ENCODE measurements at places on chromosomes 2 and 18.

DNA sequence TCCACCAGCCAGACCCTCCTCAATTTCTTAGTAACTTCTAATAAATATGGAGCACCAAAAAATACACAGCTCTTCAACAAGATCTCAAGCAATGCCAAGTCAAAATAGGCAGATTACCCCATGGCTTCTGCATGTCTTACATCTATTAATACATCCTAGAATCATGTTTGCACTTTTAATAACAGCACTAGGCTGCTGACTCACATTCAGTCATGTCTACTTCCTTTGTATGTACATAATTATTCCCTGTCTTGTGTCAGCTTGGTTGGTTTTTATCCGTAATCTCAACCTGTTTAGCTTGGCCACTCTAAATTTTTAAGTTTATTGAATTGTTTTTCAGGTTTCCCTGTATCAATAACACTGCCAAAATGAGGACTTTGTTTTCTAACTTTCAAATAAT is 420.1 kb upstream of the ACVR2A start:
- DNase-seq: no peak

DNA sequence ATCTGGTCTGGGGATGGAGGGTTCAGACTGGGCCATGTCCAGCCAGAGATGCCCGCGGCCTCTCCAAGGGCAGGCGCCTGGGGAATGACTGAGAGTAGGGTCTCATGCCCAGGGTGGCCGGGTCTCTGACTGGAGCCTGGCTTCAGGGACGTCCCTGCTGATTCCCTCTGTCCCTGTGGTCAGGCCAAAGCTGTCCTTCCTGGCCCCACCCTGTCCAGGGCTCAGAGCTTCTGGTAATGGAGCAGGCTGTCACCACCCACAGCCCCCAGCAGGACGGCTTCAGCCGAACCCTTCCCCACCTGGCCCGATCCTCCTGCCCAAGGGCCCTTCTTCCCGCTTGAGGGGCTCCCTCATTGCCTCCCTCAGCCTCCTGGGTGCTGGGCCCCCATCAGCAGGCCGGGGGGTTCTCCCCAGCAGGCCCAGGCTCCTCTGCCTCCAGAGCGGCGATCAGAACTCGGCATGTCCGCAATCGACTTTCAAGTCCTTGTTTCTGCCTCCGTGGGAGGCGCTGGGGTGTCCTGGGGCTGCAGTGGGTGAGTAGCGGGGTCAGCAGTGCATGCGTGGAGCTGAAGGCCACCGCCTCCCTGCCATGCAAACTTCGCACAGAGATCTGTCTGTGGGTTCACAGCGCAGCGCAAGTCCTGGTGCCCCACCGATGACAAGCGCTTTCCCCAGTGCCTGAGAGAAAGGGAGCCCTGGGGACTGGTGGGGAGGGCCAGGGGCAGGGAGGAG is 18.3 kb downstream of the RAMP1 start:
- no peak for DNase-seq

DNA sequence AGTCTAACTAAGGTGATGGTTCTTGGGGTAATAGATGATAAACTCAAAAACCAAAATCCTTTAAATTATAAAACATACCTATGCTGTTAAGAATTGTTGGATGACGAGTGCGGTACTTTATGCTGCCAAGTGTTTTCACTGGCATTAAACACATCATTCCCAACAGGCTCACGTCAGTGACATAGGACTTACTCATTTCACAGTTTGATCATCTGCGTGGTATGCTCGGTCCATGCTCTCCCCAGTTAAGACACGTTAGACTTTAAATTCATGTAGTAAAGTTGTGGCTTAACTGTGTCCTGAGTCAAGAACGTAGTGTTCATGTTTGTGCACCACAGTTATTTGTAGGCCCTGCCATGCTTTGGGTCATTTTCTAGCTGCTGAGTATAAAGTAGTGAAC is 125.6 kb upstream of the MYT1L start:
- DNase-seq: no peak

DNA sequence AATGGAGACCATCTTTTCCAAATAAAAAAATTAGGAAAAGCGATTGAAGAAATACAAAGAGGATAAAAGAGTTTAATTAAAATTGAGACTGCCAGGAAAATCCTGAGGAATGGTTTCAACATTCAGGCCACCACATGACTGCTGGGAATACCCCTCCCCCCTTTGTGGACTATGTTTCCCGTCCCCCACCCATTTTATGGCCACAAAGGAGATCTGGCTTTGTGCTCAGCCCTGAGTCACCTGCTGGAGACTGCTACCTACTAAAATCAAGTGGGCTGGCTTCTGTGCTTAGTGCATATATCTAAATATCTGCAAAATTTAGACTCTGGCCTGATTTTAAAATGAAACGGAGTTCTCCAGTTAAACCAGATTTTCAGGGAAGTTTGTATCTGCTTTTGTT is 10.1 kb downstream of the RND3 start:
- DNase-seq: no peak

GRCh38 chr18:63725682-63726480 is 23.1 kb downstream of the SERPINB11 start:
- DNase-seq: no peak

DNA sequence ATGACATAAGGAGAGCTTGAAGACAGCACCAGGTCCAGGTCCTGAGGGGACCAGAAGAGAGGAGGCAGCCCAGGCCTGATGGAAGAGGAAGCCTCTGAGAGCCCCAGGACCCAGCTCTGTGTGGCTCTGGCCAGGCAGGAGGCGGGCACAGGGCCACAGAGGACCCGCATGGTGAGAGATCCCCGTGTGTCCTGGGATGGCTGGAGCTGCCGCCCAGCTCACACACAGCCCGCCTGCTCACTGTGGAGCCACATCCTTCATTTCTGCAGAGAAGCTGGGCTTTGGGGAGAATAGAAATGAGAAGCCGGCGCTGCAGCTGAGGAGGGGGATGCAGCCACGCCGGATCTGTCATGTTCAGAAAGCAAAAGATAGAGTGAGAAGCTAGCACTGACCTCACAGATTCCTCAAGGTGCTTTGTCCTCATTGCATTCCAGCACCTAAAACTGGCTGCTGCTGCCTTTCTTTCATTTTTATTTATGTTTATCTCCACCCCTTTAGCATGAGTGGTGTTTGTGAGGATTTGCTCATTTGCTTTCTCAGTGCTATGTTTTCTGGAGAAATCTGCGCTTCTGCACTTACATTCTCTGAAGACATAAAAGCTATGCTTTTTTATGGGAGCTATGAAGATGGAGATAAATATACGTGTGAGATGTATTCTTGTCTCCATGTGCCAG is 307.6 kb upstream of the MYT1L start:
- no peak for DNase-seq

DNA sequence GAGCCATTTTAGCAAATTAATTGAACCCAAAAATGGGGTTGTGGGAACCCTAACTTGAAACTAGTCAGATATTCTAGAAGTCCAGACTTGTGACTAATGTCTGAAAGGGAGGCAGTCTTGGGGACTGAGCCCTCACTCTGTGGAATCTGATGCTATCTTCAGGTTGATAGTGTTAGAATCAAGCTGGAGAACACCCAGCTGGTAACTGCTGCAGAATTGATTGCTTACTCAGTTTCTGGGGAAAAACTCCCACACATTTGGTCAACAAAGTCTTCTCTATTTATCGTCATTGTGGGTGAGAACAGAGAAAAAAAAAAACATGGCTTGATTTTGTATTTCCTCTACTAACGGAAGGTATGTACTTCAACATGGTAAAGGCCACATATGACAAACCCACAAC is 1925.8 kb upstream of the CELF4 start:
- no peak for DNase-seq

All from stimulated activated CD4-positive, alpha-beta T cell treated with anti-CD3 and anti-CD28 coated beads, TNF-alpha, amount 100 ng/mL, for 24 hours (primary cell).